ENCODE measurements at places on chromosomes 7 and 10. TPM values are rescaled to one million over a fixed set of nuclear protein-coding genes. Genes with fewer than 3 reads are reported as not detected.
A peak's percentile ranks its signal among the peaks of the same experiment; 100 is the strongest.

DNA sequence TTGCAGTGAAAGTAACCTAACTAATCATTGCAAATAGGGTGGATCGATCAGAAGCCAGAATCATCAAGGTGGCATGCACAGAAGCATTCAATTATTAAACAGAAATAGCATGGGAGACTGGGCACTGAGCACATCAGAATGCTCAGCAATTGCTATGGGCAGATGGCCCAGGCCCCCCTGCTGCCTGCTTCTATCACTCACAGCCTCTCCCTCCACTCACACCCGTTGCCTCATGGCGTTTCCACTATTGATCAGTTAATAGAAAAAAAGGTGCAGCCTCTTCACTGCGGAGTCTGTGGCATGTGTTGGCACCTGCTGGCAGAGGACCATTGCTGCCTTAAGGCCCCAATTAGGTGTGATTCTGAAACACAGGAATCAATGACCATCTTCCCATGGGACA is 11.2 kb upstream of the HTR5A start:
- no peak for DNase-seq

DNA sequence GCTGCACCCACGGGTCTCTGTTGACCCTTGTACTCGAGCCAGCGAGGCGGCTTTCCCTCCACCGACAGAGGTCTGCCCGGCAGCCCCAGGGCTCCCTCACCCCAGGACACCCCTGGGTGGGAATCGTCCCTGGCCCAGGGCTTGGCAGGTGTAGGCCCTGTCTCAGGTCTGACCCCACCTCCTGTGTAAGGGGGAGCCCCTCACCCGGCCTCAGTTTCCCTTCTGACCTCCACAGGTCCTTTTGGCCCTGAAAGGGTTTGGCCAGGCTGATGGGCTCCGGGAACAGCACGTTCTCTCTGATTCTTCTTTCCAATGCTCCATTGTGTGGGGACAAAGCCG is 25.0 kb upstream of the ELFN1 start:
- no peak for DNase-seq

DNA sequence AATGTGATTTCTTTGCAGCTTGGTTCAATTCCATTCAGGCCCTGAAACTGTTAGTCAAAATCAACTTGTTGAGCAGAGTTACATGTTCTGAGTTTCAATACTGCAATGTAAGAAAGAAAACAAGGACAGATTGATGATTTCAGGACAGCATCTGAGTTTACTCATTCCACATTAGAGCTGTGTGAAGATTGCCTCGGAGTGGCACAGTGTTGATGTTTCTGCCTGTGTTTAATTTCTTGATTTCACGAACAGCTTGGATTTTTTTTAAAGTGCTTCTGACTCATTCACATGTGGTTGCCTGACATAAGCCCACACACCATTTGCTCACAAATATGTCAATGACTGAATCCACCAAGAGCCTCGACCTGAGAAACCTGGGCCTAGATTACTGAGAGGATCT is 101.2 kb upstream of the PARD3 start:
- no peak for DNase-seq

DNA sequence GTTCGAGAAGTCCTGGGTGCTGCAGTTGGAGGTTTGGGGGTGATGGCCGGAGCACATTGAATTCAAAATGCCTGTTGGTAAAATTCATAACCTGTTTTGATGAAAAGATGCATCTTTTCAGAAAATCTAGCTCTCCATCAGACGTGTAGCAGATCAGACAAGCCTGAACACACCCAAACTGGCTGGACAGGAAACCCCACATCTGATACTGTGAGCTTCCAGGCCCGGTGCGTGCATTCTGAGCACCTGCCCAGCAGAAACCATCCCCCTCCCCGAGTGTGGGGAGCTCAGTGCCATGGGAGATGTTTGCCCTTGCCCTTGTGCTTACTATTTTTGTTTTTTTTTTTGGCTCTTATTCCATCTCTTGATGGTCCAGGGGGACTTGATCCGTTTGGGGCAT is 417.1 kb downstream of the TCERG1L start:
- DNase-seq, result no peak

GRCh38 chr7:116030651-116031276 is at the start of gene TFEC:
TSS of gene TFEC (minus strand) at chr7:116030763. CDS start at chr7:115984441, 46,322 bp downstream.
- DNase-seq, result no peak

CYP3A4 gene
- 0.25 TPM for total RNA-seq

CPA4 gene
- total RNA-seq, result 38.7 TPM

- no peak for DNase-seq
Measured at GRCh38 chr10:652233-652632, 37.2 kb downstream of the DIP2C start.

DNA sequence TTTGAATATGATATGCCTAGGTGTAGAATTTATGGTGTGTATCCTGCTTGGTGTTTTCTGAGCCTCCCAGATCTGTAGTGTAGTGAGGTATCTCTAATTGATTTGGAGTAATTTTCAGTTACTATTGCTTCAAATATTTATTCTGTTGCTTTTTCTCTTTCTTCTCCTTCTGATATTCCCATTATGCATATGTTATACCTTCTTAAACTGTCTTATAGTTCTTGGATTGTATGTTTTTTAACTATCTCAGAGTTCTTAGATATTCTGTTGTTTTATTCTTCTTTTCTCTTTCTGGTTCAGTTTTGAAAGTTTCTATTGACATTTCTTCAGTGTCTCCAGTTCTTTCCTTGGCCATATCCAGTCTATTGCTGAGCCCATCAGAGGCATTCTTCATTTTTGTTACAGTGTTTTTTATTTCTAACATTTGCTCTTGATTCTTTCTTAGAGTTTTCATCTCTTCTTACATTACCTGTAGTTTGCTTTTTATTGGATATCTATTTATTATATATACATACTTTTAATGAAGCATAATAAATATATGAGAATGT is 205.4 kb upstream of the LRGUK start:
- DNase-seq, result no peak

DNA sequence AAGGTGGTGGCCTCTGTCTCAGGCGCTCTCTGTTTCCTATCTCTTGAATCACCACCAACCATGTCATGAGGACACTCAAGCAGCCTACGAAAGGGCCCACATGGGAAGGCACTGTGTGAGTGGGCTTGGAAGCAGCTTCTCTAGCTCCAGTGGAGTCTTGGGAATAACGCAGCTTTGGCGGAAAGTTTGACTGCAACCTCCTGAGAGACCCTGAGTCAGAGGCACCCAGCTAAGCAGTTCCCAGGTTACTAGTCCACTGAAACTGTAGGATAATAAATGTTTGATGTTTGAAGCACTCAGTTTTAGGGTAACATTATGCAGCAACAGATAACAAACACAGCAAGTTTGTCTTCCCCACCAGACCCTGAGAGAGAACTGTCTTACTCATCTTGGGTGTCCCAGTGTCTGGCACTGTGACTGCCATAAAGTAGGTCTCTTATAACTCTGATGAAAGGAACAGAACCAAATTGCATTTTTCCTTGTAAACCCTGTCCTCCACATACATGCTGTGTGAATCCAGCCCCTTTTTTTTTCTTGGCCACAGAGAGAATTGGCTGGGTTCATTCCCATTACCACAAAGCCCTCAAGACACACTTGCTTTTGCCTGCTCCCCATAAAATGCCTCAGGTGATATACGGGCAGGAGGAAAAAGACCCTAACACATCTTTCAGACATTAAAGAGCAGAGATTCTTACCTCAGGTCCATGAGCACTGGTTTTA is 185.5 kb downstream of the ZNF365 start:
- DNase-seq, result no peak

- no peak for DNase-seq
Measured at GRCh38 chr7:135920478-135920877, 56.7 kb downstream of the MTPN start.

DNA sequence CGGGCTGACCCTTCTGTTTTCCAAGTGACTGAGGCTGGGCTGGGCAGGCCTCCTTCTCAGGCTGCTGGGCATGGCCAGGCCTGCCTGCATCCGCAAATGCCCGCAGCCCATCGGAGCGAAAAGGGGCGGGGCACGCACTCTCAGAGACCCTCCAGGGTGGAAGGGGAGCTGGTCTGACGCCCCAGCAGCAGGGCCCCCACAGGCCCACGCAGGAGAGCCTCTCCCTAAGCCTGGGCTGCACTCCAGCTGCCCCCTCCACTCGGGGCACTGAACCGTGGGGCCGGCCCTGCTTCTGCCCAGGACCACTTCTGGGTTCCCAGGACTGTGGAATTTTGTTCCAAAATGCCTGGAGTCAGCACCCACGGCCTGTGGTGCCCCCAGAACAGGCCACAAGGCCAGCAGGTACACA is 9.3 kb downstream of the ADAP1 start:
- DNase-seq, result no peak

GRCh38 chr7:156100086-156100485 is 287.8 kb upstream of the SHH start:
- no peak for DNase-seq

MRLN gene
- not detected for total RNA-seq

- DNase-seq, result no peak
Measured at GRCh38 chr7:87316097-87316700, 29.3 kb upstream of the CROT start.

- no peak for DNase-seq
Measured at GRCh38 chr7:112994656-112995055, 92.0 kb downstream of the GPR85 start.

- no peak for DNase-seq
Measured at GRCh38 chr10:133262696-133263095, 14.0 kb downstream of the ADAM8 start.

MCU gene
- total RNA-seq, result 26.8 TPM

GRCh38 chr7:979151-979550 is 3.8 kb upstream of the COX19 start:
- no peak for DNase-seq

DNA sequence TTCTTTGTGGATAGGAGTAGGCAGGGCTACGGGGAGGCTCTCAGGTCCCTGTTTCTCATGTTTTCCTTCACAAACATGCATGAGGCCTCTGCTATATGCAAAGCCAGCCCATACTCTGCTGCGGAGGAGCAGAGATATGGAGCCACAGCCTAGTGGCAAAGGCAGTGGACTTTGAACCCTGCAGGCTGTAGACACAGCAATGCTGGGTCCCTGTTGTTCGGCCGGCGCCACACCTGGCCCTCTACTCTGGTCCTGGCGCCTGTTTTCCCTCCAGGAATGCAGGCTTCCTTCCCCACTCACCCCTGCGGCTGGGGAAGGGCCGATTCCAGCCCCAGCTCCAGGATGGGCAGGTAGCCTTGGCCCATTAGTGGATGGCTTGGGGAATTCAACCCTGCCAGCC is 11.5 kb downstream of the CLRN3 start:
- DNase-seq, result no peak

DNA sequence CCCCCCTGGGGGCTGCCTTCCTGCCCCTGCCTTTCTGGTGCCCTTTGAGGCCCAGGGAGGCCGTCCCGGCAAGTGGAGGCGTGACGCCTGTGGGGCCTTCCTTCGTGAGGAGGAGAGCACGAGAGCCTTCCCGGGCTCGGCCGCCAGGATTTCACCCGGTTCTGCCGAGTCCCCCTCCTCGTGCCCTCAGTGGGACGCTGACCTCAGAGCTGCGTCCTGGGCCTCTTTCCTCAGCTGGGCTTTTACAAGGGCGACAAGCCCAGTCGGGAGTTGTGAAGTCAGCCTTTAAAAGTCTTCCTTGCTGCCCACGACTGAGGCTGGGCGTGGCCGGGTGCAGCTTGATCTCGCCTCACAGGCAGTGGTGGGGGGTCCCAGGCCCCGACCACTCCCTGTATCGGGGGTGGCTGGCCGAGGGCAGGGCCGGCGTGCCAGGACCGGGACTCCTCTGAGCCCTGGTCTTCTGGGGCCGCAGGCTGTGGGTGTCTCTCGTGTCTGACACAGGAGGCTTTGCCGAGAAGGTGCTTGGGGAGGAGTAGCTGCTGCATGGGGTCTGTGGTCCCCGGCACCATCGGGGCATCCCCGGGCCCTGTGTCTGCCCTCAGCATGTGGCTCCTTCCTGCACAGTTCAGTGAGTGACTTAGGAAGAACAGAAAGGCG is 41.8 kb downstream of the FAM20C start:
- no peak for DNase-seq

- no peak for DNase-seq
Measured at GRCh38 chr7:22208799-22209198, 148.2 kb downstream of the RAPGEF5 start.

DNA sequence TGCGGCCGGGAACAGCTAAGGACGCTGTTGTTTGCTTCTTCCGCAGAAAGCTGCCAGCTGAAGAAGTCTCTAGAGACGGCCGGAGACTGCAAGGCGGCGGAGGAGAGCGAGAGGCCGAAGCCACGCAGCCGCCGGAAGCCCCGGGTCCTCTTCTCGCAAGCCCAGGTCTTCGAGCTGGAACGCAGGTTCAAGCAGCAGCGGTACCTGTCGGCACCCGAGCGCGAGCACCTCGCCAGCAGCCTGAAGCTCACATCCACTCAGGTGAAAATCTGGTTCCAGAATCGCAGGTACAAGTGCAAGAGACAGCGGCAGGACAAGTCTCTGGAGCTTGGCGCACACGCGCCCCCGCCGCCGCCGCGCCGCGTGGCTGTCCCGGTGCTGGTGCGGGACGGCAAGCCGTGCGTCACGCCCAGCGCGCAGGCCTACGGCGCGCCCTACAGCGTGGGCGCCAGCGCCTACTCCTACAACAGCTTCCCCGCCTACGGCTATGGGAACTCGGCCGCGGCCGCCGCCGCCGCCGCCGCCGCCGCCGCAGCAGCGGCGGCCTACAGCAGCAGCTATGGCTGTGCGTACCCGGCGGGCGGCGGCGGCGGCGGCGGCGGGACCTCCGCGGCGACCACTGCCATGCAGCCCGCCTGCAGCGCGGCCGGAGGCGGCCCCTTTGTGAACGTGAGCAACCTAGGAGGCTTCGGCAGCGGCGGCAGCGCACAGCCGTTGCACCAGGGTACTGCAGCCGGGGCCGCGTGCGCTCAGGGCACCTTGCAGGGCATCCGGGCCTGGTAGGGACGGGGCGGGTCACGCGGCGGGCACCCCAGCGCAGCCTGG is 2.4 kb downstream of the NKX2-3 start:
- DNase-seq, result no peak

DNA sequence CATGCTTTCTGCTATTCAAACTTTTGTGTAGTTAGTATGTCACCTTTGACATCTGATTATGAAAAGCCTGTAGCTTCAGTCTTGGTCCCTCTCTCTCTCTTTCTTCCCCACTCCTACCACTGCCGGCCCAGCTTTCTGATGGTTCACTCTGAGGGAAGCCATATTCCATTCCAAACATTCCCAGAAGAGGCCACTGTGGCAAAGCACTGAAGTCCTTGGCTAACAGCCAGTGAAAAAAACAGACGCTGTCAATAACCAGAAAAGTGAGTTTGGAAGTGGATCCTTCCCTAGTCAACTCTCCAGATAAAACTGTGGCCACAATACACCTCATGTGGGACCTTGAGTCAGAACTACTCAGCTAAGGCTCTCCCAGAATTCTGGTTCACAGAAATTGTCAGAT is 950.7 kb upstream of the PHF14 start:
- peak; percentile 12 for DNase-seq

- DNase-seq, result no peak
Measured at GRCh38 chr7:39688611-39689480, 65.5 kb downstream of the RALA start.
